ENCODE measurements at places on chromosomes 11 and 22.

GRCh38 chr11:80173371-80174136 is 732.7 kb upstream of the TENM4 start:
- DNase-seq, result no peak

GRCh38 chr11:25901415-25901814 is 430.5 kb upstream of the ANO3 start:
- no peak for DNase-seq

DNA sequence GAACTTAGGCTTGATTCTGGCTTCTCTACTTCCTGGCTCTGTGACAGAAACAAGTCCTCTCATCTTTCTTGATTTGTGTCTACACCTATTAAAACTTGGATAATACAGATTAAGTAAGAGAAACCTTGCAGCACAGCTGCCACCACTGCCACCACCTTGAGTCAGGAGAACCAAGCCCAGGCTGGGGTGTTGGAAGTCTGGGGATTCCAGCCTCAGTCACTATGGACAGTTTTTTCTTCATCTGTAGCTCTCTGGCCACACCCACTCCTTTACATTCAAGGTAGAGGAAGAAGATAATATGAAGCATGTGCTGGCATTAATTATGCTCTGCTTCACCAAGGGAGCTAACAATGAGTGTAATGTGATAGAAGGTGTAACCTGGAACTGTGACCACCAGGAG is 75.7 kb downstream of the RELT start:
- no peak for DNase-seq

DNA sequence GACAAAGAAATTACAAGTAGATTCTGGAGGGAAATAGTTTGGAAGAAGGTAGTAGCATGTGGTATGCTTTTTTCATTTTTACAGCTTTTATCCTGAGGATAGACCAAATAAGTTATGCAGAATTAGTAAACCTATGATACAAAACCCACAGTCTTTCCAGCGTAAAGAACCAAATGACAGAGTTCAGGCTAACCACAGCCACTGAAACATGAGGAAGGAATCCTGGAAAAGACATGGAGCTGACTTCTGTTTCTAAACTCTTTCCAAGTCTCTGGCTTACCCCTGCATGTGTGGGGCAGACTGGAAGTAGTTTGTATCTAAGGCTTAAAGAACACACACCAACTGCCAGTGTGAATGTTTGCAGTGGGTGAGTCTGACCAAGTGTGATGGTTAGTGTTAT is 258.4 kb upstream of the TENM4 start:
- DNase-seq, result no peak

DNA sequence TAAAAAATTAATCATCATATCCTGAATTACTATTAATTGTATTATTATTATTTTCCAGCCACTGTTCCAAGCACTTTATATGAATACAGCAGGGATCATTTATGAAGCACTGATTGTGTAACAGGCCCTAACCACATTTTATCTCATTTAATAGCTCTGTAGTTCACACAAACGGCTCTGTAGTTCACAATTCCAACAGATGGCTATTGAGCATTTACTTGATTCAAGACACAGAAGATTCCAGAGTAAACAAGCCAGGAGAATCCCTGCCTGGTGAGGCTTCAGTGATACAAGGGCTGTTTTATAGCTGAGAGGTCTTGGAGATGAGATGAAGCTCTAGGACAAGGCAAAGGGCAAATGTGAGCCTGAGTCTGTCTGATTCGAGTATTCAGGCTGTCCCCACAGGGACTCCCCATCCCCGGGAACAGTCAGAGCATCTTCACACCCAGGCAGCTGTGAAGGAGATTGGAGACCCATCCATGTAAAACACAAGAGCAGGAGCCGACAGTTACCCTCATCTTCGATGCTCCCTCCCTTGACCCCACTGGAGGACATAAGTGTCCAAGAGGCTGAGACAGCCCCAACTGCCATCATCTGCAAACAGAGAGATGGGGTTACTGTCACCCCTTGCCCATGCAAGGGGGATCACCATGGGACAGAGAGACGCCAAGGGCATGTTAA is 222.5 kb downstream of the MN1 start:
- no peak for DNase-seq

- no peak for DNase-seq
Observed at GRCh38 chr11:77071671-77072605, 5.2 kb downstream of the CAPN5 start.

DNA sequence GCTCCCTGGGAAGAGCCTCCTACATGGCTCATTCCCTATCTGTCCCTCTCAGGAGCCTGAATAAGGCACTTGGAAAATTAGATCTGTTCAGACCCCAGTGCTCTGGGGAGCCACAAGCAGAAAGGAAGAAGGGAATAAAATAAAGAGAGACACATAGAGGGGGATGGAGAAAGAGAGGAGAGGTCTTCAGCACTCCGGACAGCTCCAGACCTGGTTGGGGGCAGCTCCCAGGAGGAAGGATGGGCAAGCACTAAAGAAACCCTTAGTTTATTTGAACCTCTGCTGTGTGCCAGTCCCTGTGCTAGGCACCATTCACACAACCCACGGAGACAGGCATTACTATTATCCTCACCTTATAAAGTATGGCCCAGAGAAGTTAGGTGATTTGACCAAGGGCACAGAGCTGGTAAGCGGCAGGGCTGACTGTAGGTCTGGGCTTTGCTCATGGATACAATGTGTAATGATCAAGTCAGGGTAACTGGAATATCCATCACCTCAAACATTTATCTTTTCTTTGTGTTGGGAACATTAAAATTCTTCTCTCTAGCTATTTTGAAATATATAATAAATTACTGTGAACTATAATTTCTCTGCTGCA is 53.7 kb upstream of the LRRC32 start:
- no peak for DNase-seq

DNA sequence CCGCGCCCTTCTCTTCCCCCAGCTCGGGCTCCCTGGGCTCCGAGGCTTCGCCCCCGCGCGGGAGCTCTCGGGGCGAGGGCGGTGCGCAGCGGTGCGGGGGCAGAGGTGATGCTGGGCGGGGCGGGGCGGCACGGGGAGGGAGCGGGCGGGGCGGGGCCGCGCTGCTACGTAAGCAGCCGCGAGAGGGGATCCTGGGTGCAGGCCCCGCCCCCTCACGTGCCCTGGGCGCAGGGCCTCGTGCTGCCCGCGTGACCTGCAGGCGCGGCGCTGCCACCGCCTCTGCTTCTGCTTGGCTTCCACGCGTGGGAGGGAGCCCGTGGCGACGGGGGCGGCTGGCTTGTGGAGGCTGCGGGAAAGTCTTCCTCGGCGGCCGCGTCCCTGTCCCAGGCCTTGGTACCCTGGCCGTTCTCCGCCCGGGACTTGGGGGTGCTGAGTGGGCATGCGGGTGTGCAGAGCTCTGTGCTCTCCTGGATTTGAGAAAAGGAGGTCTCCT is 132.6 kb upstream of the HSD17B12 start:
- DNase-seq, result no peak

DNA sequence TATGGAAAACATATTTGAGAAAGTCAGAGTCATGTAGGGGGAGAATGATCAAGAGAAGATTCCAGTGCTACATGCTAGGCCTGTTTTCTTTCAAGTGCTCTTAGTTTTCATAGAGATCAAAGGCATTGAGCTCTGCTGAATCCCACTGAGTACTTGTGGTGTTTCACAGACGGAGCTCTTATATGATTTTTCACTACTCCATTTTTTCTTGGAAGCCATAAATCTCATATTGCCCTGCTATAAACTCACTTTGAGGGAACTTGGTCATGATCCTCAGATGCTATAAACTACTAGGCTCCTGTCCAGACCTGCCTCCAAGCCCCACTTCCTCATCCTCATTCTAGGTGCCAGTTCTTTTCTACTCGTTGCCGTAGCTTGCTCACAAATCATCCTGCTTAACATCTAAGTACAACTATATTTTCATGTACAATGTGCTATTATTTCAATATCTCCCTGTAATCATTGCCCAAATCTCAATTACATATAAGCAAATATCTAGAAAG is 180.8 kb upstream of the CCDC179 start:
- DNase-seq, result no peak

- DNase-seq, result no peak
Observed at GRCh38 chr11:32090545-32091370, at the start of gene RCN1. Gene RCN1 (plus strand): TSS chr11:32091074. CDS start chr11:32091197, 123 bp downstream.

- DNase-seq, result no peak
Observed at GRCh38 chr22:32802237-32802765, 796 bp downstream of the TIMP3 start.

DNA sequence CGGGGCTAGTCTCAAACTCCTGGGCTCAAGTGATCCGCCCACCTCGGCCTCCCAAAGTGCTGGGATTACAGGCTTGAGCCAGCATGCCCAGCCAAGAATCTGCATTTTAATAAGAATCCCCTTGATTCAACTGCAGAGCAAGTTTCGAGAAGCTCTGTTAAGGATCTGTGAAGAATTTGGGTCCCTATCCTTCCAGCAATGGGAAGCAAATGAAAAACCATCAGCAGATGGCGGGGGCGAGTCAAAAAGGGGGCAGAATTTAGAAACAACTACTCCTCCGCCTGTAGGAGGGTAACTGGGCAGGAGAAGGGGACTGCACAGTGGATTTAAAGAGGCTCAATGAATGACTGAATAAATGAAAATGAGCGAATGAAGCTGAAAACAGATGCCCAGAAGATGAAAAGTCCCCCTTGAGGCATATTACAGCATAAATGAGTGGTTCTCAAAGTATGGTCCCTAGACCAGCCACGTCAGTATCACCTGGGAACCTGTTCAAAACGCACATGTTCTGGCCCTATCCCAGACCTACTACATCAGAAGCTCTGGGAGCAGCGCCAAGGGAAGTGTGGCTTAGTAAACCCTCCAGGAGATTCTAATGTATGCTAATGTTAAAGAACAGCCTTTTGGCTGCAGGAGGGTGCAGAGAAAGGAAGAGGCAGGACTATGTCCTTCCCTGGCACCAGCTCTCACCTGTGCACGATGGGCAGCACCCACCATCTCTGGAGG is 15.0 kb downstream of the VWCE start:
- no peak for DNase-seq

GRCh38 chr11:119745776-119746535 is 17.0 kb upstream of the NECTIN1 start:
- DNase-seq, result no peak

- DNase-seq, result no peak
Observed at GRCh38 chr22:37017356-37017755, 1.9 kb downstream of the TST start.

DNA sequence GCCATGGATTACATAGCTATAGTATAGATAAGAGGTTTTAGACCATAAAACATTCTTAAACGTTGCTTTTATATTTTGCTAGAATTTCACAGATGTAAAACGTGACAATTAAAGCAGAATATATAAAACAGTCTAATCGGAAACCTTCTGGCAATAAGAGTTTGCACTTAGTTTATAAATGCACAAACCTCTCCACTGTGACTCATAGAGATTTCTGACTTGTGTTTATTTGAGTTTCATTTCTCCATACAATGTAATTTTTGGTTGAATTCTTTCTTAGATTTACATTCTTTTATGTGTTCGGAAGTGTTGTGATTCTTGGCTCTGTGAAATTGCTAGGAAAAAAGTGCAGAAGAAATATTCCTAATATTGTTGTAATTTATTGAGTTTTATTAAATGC is 288.7 kb upstream of the CTSC start:
- DNase-seq, result no peak

GRCh38 chr22:41917903-41918791 is 3.3 kb upstream of the SHISA8 start:
- DNase-seq, result no peak

- DNase-seq, result no peak
Observed at GRCh38 chr11:44147751-44148150, 52.3 kb downstream of the EXT2 start.

- DNase-seq, result no peak
Observed at GRCh38 chr11:23789200-23789853, 707.5 kb upstream of the LUZP2 start.

GRCh38 chr22:19937616-19938473 is 3.7 kb upstream of the COMT start:
- DNase-seq, result no peak

GRCh38 chr22:24190159-24190540 is 8.9 kb downstream of the SUSD2 start:
- no peak for DNase-seq

DNA sequence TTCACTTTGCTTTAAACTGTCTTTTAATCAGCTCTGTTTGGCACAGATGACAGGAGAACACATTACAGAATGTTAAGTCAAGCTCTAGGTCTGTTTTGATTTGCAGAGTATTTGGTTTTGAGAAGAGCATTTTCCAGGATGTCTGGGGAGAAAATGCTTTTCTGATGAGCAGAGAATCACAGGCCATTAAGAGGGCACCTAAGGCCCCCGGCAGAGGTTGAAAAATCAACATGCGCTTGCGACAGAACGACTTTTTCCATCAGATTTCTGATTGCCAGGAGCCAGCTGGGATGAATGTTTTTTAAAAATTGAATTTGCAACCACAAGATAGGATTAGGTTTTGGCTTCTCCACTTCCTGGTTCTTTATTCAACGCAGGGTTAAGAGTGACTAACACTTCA is 304.5 kb downstream of the JRKL start:
- no peak for DNase-seq

DNA sequence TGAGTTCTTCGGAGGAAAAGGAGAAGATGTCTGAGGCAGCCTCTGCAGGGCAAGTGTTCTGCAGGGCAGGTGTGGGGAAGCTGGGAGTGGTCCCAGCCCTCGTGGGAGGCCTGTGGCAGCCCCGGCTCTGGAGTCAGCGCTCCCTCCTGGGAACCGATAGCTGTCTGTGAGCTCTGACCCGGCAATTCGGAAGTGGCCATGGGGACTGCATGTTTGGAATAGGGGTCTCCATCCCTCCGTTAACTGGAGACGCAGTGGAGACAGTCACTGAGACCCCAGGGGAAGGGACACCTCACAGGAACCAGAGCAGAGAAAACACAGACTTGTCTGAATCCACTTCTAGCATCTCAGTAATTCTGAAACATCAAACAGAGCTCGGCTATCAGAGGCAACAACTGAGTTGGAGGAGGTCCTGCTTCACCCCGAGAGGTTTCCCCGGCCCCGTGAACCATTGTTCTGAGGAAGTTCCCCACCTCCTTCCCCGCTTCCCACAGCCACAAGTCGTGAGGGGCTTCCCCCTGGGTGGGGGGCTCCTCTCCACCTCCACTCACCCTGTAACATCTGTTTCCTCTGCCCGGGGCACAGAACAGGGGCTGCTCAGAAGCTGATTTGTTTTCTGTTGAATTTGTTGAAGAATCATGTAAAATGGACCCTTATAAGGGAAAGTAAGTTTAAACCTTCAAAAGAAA is 99.6 kb downstream of the BRD1 start:
- no peak for DNase-seq

GRCh38 chr11:82898241-82898640 is 2.0 kb downstream of the PRCP start:
- no peak for DNase-seq

Data from stimulated activated CD4-positive, alpha-beta T cell treated with anti-CD3 and anti-CD28 coated beads, Interleukin-1b, Interleukin-23, amount 100 ng/mL, for 24 hours (primary cell).